Sigmoid colon (tissue), 7 donors: ENCODE measurements at places on chromosomes 1 and 21. TPM values are rescaled to one million over a fixed set of nuclear protein-coding genes. Genes with fewer than 3 reads are reported as not detected.

Gene NGF
- polyA plus RNA-seq = not detected

Gene TNFRSF4
- polyA plus RNA-seq = 1.2 TPM

Gene TOMM40L
- 15.0 TPM for polyA plus RNA-seq

Gene RAD54L
- polyA plus RNA-seq = 11.2 TPM

Gene DRAXIN
- 0.13 TPM for polyA plus RNA-seq

Gene LRRC7
- polyA plus RNA-seq = not detected

Gene PPM1J
- 0.92 TPM for polyA plus RNA-seq

Gene ODR4
- 4.6 TPM for polyA plus RNA-seq

Gene CELA3B
- 0.20 TPM for polyA plus RNA-seq

Gene CASQ1
- polyA plus RNA-seq = not detected

Gene PLA2G2C
- not detected for polyA plus RNA-seq

Gene KLF17
- not detected for polyA plus RNA-seq

Gene GBP5
- 1.8 TPM for polyA plus RNA-seq

Gene NBPF20
- 0.46 TPM for polyA plus RNA-seq

Gene CDCA8
- polyA plus RNA-seq = 4.8 TPM

Gene NBPF4
- polyA plus RNA-seq = not detected

Gene GNAT2
- 0.10 TPM for polyA plus RNA-seq

Gene UTS2
- polyA plus RNA-seq = not detected

Gene DDAH1
- 32.4 TPM for polyA plus RNA-seq

Gene FOXD2
- polyA plus RNA-seq = 3.0 TPM

Gene SIM2
- polyA plus RNA-seq = 0.60 TPM
